ENCODE measurements at places on chromosomes 1 and 21. TPM values are rescaled to one million over a fixed set of nuclear protein-coding genes. Genes with fewer than 3 reads are reported as not detected.

GRCh38 chr1:46517932-46518498, 28.4 kb downstream of the DMBX1 start:
- no peak for DNase-seq

DNA sequence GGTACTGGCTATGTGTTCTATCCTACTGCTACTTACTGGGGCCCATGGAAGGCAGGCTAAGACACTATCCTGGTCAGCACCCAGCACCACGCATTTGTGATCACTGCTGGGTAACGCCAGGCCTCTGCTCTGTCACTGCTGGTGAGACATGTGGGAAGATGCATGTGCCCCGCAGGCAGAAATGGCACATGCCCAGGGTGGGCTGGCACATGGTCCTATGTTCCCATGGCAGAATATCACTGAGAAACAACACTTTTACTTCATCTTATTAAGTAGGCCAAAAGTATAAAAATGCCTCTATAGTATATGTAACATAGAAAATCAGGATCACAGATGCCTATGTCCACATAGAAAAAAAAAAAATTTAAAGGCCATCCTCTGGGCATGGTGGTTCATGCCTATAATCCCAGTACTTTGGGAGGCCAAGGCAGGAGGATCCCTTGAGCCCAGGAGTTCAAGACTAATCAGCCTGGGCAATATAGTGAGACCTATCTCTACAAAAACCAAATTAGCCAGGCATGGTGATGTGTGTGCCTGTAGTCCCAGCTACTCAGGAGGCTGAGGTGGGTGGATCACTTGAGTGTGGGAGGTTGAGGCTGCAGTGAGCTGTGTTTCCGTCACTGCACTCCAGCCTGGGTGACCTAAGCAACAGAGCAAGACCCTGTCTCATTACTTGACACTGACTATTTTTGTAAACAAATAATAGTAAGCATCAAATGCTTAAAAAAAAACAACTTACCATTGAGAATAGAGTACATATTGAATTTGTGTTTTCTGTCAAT, 11.5 kb downstream of the DDX59 start:
- DNase-seq: no peak

- DNase-seq: no peak
Measured at GRCh38 chr1:32891241-32891570, 4.9 kb downstream of the HPCA start.

DNA sequence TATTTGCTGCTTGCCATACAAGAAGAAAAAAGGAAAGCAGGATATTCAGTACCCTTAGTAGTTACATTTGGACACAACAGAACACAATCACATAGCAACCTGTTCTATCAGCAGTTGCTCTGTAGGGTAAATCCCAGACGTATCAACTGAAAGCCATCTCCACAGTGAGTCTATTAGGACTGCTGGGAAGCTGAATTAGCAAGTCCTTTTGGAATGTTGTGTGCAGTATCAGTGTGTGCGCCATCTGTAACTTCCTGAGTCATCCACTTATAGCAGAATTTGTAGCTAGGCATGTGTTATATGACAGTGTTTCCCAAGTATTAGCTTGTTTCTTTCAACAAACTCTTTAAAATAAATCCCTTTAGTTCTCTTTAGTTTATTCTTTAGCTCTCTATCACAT, 21.3 kb downstream of the CCDC30 start:
- no peak for DNase-seq

The KRTAP19-3 gene
- not detected for polyA plus RNA-seq

DNA sequence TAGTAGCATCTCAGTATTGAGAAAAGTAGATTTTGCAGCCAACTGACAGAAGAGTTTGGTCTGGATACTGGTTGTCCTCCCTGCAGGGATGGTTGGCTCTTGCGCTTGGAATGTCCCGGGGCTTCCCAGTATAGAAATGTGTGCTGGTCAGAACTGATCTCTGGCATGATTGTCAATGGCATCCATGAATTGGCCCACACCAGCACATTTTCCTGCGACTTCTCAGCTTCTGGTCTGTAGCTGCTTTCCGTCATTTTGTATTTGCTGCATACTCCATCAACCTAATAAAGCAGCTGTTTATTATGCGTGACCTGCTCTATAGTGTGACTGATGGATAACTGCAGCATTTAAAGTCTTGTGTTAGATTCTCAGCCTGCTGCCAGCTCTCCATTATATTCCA, 203.7 kb downstream of the S1PR1 start:
- DNase-seq: no peak

DNA sequence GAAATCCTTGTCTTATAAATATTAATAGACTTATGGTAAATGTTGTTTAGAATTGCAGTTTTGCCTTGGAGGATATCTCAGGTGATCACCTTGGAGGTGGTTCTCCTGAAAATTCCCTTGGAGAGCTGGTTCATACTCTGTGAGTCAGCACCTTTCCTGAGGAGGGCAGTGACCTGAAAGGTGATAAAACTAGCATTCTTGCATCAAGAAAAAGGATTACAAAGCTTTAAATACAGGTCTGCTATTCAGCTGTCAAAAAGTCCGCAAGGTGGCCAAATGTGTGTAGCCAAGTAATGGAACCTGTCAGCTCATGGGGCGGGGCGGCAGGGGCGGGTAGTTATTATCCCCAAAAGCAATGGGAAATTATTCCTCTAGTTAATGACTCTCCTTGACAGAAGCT, 52.8 kb upstream of the EDARADD start:
- no peak for DNase-seq

GRCh38 chr1:147585640-147586383, 44.5 kb downstream of the BCL9 start:
- DNase-seq: no peak

The KRTAP19-7 gene
- not detected for polyA plus RNA-seq

DNA sequence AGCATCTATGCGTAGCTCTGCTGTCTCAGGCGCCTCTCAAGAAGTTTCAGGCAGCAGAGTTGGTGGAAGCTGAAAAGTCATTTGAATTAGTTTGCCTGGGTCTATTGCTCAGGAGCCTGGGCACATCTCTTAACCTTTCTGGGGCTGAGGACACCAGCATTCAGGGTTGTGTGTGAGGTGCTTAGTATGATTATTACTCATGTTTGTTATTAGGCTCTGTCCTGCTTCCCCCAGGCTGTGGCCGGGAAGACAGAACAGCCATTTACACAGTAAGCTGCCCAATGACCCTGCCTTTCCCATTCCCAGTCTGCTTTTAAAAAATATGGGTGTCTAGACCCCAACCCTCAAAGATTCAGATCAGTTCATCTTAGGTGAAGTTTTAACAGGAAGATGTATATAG, 53.9 kb upstream of the CACNA1E start:
- no peak for DNase-seq

The KRTAP11-1 gene
- polyA plus RNA-seq: not detected

DNA sequence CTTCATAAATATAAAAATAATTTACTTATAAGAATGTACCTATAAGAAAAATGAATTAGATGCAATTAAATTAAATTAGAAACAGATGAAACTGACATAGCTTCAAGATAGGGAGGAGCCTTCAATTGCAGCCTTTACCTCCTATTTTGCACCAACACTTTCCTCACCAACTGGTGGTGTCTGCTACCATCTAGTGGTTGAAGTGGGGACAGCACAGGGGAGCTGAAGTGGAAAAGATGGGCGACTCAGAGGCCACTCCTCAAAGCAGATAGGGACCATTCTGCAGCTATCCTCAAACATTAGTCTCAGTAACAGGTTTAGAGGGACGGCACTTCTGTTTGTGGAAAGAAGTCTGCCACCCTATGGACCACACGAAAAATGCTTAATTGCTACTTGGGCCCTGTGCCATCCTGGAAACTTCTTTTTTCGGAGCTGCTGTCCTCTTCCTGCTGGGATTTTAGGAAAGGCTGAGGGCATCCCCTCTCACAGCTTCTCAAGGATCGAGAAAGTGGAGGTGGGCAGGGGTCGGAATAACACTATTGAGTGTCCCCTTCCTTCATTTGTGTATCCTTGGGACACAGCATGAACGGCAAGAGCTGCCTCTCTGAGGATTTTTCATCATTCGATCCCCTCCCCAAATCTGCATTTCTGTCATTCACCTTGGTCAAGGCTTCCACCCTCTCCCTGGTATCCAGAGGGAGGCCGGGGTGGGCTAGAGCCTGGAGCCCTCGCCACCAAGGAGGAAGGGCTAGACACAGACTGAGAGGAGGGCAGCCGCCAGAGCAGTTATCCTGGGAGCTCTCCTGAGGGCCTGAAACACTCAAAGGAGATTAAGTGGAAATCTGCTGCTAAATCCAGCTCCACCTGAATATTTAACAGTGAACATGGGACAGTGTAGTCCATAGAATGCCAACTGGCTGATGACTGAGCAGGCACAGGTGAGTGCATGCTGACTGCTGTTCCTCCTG, 9.6 kb downstream of the PROK1 start:
- DNase-seq: peak; percentile 55

- DNase-seq: peak; percentile 68
Measured at GRCh38 chr1:245153081-245153551, 1.7 kb upstream of the KIF26B start.

- DNase-seq: no peak
Measured at GRCh38 chr1:22101199-22101598, 41.7 kb downstream of the WNT4 start.

- DNase-seq: peak; percentile 9
Measured at GRCh38 chr1:189027512-189027911, 1450.2 kb downstream of the BRINP3 start.

DNA sequence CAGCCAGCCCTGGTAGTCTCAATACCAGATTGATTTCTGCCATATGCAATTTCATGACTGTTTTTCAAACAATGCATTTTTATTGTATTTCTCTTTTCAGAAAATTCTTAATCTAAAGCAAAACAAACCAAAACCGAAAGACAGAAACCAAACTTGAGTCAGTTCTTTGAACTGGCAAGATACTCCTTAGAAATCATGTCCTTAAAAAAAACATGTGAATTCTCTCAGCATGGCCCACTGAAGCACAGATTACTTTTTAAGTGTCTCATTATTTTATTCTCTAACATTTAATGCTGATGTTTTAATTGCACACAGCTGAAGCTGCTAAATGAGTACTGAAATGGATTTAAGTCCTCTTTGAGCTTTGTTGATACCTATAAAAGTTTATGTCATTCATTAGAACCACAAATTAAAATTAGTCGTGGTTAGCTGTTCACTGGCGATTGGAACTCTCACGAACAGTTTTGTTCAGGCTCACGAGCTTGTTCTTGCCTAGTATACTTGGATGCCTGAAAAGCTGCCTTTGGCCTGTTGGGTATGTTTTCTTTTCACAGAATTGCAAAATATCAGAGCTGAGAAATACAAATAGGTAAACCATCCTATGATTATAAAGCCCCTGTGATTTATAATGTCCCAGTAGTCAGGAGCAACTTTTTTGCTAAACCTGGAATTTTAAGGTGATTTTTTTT, 87.5 kb downstream of the CAMTA1 start:
- no peak for DNase-seq

GRCh38 chr1:6996866-6997265, 211.6 kb downstream of the CAMTA1 start:
- DNase-seq: no peak

The FAM151A gene
- not detected for polyA plus RNA-seq

DNA sequence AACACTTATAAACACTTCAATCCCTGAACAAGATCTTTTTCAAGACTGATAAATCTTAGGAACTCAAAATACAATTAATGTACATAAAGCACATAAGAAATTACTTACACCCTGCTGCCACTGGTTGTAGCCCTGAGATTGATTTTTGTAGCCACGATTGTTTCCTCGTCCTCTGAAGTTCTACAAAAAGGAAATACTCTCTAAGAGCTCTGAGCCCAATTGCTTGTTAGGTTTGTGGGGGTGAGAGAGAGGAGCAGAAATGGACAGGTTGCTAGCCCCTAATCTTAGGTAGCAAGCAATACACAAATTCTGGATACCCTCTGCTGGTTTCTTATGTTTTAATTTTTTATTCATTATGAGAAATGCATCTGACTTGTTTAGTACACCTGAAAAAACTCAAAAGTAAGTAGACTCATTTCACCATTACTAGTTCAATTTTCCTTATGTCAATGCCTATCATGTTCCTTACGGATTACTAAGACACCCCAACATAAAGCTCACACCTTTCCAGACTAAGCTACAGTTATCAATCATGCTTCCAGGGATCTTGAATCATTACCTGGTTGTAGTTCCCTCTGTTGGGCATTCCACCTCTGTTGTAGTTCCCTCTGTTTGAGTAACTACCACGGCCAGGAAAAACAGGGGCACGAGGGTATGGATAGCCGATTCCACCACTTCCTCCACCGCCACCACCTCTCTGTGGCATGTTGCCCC, 9.3 kb downstream of the HNRNPU start:
- DNase-seq: no peak

- no peak for DNase-seq
Measured at GRCh38 chr1:193763266-193763665, 576.9 kb upstream of the B3GALT2 start.

DNA sequence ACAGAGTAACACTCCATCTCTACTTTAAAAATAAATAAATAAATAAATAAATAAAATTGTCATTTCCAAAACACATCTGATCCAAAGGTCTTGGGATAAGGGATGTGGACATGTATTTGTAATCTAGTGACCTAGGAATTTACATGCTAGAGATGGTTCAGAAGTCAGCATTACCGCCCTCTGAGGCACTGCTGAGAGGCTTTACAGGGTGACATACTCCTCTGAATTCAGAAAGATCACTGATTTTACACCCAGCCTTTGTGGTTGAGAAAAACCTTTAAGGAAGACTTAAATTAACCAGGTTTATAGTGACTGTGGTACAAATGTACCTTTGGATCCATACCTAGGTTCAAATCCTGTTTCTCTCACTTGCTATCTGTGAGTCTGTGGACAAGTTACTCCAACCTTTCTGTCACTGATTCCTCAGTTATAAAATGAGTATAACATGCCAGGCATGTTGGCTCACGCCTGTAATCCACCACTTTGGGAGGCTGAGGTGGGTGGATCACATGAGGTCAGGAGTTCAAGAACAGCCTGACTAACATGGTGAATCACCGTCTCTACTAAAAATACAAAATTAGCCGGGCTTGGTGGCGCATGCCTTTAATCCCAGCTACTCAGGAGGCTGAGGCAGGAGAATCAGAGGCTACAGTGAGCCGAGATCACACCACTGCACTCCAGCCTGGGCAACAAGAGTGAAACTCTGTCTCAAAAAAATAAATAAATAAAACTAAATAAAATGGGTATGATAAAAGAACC, 20.1 kb downstream of the OSBPL9 start:
- no peak for DNase-seq

The SHE gene
- polyA plus RNA-seq: not detected

DNA sequence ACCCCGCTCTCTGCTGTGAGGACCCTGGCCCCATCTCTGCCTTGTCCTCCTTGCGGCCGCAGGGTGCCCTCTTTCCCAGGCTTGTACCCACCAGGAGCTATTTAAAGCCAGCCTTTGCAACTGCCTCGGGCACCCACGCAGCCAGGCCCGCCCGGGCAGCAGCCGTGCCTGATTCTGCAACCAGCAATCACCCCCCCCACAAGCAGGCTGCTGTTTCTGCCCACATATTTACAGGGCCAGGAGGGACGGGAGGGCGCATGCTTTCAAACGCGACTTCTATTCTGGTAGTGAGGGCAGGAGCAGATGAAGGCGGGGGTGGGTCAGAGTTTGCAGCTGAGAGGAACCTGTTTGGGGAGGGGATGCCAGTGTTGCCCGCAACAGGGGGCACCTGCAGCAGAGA, 13.6 kb downstream of the GABRD start:
- DNase-seq: no peak

The SPATA45 gene
- polyA plus RNA-seq: not detected

- DNase-seq: no peak
Measured at GRCh38 chr1:225642177-225642576, 10.7 kb downstream of the ENAH start.

The A3GALT2 gene
- polyA plus RNA-seq: not detected

The PSEN2 gene
- polyA plus RNA-seq: 23.4 TPM

The GOLT1A gene
- polyA plus RNA-seq: 2.4 TPM

GRCh38 chr1:7402548-7402850, 368.6 kb upstream of the VAMP3 start:
- DNase-seq: no peak

All from A549 (cell line).